GDM1 (cell line): ENCODE measurements at places on chromosomes 3 and 15.

DNA sequence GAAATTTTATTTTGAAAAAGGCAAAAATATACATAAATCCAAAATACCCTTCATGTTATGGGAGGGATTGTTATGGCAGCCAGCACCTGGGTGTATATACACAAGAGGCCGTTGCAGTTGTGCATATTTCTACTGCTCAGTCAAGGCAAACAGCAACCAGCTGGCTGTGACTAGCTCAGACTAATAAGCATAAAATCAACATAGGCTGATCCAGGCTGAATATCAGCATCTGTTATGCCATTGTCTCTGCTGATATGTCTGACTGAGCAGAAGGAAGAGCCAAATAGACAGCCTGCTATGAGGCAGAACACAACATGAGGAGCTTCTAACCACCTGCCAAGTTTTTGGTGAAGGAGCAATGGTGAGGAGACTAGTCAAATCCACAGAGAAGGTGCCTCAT, 457.5 kb upstream of the ALCAM start:
- no peak for DNase-seq

DNA sequence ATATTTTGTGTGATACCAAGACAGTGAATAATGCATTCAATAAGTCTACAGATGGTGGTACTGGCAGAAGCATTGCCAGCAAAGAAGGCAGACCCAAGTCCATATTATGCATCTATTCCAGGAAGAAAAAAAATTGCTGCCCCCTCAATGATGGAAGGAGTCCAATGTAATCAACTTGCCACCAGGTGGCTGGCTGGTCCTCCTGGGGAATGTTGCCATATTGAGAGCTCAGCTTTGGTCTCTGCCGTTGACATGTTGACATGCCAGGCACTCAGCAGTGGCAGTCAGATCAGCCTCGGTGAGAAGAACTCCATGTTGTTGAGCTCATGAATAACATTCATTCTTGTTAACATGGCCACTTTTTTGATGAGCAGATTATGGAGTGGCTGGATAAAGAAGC, 298.5 kb downstream of the IGSF11 start:
- no peak for DNase-seq

- no peak for DNase-seq
Observed at GRCh38 chr15:90099868-90100831, 2.1 kb downstream of the IDH2 start.

DNA sequence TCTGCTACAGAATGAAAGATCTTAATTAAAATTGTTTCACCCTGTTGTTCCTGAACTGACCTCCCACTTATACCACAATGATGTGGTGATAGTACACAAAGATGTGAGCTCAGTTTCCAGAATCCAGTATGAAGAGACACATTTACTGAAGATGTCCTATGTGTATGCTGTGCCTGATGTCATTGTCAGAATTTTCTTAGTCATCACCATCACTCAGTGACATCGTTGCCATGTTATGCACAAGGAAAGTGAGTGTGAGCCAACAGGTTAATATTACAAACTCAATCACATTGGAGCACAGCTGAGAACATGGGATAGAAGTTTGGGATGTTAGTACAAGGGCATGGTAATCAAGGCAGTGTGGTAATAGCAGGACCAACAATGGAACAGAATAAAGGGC, 199.7 kb upstream of the CHRNA7 start:
- no peak for DNase-seq

DNA sequence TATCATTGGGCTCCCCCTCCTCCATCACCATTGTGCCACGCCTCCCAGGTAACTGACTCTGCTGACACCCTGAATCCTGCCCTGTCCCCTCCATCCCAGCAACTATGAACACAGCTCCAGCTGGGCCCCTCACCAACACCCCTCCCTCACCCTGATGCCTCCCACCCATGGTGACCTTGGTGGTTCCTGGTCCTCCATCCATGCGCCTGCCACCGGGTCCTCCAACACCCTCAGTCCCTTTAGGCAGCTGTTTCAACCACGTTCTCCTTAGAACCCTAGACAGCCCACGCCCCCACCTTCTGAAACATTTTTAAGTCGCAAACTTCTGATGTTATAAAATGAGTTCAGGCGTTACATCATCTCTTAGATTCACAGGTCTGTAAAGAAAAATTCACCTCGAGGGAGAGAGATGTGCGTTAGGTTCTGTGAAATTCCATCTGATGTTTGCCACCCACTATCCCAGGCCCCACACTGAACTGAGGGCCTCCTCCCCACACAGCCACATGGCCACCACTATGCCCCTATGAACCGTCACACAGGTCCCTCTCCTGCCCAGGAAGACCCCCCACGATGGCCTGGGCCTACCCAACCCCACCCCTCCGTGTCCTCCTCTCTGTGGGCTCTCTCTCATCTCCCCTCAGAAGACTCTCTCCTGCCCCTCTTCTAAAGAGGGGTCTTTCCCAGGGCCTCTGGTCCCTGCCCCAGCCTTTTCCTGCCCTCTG, 29.8 kb downstream of the PCSK6 start:
- no peak for DNase-seq

DNA sequence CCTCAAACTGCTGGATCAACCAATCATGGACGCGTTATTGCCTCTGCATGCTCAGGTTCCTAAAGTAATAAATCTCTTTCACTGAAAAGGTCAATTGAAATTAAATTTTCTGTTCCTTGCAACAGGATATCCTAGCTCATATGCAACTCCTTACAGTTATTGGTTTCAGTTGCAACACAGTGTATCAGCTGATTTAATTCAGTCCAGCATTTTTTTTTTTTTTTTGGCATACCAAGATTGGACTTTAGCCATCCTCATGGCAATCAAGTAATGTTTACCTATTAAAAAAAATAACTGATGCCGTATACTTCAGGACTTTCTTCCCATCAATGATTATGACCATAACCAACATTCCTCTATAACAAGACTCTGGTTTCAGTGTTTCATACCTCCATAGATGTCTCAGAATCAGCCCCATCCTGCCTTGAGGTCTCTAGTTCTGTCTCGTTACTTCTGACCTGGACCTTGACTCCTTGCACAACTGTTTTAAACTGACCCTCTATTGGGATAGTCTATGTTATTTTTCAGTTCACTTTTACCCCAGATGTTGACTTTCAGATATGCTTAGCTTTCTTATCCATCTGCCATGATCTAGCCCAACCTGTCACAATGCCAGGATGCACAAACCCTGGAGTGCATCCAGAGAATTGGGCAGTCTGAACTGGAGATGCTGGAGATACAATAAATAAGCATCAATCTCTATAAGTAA, 265.0 kb upstream of the GADL1 start:
- no peak for DNase-seq

DNA sequence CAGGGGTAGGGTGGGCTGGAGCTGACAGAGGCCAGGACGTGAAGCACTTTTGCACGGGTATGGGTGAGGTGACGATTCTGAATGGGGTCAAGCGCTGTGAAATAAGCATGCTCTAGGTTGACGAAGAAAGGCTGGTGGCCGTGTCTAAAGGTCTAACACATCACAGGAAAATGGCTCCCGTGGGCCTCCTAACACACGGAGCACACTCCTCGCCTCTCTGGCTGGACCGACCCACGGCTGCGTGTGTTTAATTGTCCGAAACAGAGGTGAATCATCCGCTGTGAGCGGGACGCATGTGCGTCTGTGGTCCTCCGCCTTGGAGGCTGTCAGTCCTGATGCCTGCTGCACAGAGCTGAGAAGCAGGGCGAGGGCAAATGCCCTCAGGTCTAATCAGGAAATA, 130.6 kb downstream of the NSMCE3 start:
- no peak for DNase-seq

DNA sequence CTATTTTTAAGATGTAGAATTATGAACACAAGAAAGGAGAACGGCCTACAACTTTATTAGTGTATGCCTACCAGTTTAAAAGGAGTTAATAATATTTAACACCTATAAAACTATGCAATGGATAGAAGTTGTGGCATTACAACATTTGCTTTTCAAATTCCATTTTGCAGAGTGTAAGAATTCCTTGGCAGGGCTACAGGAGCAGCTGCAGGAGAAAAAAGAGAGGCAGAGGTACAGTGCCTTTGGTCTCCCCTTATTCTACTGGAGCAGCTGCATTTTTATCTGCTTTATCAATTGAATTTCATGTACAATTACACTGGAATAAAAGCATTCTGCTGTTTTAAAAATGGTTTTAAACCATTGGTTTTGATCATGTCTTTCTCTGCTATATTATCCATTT, 145.7 kb upstream of the KCNH8 start:
- no peak for DNase-seq
